ENCODE measurements at places on chromosomes 5 and 9.

DNA sequence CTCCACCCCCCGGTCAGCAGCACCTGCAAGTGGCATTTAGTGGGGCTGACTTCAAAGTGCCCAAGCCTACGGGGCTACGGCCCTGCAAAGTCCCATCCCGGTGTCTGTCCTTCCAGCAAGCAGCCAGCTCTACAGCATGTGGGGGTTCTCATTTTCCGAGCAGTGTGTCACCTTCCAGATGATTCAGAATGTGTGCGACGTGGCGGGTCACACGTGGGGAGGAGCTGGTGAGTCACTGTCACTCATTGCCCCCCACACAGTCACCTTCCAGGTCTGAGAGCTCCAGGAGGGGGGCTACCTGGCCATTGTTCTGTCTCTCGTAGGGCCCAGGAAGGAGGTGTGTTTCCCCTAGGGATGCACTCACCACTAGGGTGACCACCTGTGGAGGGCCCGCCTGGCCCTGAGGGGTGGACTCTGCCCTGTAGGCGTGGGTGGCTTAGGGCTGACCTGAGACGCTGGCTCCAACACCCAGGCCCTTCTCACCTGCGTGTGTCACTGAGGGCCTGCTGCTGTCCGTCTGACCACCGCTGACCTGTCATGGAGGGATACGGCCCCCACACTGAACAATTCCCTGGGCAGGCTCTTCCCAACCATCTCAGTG is 70.2 kb downstream of the SEMA4D start:
- peak; percentile 49 for DNase-seq

DNA sequence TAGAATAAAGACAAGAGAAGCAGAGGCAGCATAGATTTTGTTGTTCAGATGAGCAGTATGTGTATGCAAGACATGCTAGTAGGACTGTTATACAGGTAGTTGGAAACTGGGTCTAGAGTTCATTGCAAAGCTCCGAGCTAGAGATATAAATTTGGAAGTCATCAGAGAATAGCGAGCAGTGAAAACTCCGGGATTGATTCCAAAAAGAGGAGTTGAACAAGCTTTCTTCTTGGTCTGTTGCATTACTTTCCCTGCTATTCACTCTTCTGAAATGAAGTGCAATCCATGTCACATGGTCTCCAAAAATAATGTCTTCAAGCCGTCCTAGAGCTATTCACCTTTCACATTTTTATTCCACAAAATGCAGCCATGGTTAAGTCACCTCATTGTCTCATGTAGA is 67.9 kb upstream of the ZNF462 start:
- DNase-seq, result no peak

- DNase-seq, result no peak
Measured at GRCh38 chr9:108322326-108323098, 533.3 kb downstream of the ACTL7B start.

DNA sequence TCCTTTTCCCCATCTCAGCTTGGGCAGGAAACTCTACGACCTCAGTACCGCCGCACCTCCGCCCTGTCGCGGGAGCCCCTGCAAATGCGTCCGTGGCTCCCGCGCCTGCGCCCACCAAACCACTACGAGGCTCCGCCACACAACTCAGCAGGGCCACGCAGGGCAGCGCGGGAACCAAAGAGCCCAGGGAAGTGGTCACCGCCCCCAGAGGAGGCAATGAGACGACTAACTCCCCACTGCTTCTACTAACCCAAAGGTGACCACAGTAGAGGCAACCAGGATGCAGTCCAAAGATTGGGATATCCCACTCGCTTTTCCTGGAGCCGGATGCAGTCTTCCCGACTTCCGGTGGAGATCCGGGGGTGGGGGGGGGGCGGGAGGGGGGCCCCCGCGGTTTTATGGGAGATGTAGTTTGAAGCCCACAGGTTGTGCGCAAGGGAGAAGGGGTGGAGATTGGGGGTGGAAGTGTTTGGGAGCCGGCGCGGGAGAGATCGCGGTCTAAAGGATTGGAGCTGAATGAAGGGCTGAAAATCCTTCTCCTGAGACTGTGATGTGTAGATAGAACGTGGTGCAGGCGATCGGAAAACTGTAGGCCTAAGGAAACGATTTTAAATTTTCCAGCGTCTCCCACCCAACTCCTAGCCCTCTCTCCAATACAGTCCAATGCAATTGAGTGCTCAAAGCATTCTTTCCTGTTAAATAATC is at the start of gene NUDT12:
NUDT12 (minus strand) TSS at position 337 of the 705 bp plus-strand sequence. CDS start 2,541 bp downstream, outside the sequence.
- DNase-seq, result peak; percentile 51

GRCh38 chr5:55821731-55822512 is 29.2 kb upstream of the IL31RA start:
- DNase-seq, result peak; percentile 32

- no peak for DNase-seq
Measured at GRCh38 chr9:15543047-15543813, 9.6 kb upstream of the CCDC171 start.

- DNase-seq, result no peak
Measured at GRCh38 chr9:134902936-134903335, 14.8 kb downstream of the FCN1 start.

- DNase-seq, result no peak
Measured at GRCh38 chr5:149320791-149321330, 24.4 kb upstream of the GRPEL2 start.

GRCh38 chr5:34998058-34998789 is 49.5 kb downstream of the AGXT2 start:
- no peak for DNase-seq

GRCh38 chr5:9156282-9156681 is 389.6 kb downstream of the SEMA5A start:
- no peak for DNase-seq

- no peak for DNase-seq
Measured at GRCh38 chr5:39420482-39421145, 4.2 kb downstream of the DAB2 start.

GRCh38 chr5:59584858-59585846 is 308.4 kb downstream of the PDE4D start:
- DNase-seq, result no peak

- no peak for DNase-seq
Measured at GRCh38 chr5:177349362-177349647, 2.2 kb downstream of the LMAN2 start.

GRCh38 chr5:93893075-93893474 is 151.7 kb upstream of the POU5F2 start:
- DNase-seq, result no peak

GRCh38 chr9:123131993-123132392 is 98.5 kb downstream of the GPR21 start:
- no peak for DNase-seq

DNA sequence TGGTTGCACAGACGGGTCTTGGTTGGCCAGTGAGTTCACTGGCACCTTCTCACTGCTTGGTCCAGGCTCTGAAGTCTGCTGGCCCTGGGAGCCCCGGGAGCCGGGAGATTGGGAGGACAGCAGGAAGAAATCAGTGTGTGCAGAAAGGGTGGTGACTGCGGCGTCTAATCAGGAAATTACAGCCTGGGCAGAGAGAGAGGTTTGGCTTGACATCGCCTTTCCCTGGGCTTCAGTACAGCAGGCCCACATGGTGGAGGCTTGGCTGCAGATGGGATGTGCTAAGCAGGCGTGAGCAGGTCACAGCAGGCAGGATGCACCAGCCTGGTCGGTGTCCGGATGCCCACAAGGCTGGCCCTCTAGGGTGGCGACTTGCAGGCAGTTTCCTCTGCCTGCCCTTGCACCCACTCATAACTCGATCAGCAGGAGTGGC is 17.2 kb downstream of the PITX1 start:
- no peak for DNase-seq

DNA sequence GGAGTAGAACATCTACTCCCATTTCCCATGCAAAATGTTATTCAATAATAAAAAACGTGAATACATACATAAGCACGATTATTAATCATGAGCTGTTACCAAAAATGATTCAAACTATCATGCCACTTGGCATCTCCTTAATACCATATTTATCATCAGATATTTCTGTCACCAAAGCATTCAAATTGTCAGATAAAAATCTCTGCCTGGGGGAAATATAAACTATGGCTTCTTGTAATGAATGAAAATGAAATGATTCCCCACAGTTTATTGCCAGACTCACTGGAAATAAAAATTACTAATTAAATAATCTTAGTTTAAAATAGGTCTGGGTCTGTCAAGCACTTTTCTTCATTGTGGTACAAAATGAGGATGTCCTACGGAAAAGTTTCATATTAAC is 265.4 kb downstream of the EDIL3 start:
- DNase-seq, result no peak

DNA sequence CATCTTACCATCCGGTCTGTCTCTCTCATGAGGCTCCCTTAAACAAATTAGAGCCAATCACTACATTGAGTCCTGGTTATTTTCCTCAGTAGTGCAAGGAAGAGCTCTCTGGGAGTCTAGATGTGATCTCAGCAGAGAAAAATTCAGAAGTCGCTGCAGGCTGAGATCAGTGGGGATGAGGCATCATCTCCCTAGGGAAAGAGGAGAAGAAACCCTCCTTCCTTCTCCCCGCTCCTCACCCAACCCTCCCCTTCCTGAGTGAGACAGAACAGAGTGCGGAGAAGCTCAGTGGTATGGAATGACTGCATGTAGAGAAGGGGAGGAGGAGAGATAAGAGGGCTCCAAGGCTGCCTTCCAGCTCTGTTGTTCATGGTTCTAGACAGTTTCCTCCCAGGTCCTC is 80.5 kb downstream of the PAPPA start:
- DNase-seq, result no peak

GRCh38 chr9:135547756-135548736 is 2.1 kb downstream of the OBP2A start:
- no peak for DNase-seq

DNA sequence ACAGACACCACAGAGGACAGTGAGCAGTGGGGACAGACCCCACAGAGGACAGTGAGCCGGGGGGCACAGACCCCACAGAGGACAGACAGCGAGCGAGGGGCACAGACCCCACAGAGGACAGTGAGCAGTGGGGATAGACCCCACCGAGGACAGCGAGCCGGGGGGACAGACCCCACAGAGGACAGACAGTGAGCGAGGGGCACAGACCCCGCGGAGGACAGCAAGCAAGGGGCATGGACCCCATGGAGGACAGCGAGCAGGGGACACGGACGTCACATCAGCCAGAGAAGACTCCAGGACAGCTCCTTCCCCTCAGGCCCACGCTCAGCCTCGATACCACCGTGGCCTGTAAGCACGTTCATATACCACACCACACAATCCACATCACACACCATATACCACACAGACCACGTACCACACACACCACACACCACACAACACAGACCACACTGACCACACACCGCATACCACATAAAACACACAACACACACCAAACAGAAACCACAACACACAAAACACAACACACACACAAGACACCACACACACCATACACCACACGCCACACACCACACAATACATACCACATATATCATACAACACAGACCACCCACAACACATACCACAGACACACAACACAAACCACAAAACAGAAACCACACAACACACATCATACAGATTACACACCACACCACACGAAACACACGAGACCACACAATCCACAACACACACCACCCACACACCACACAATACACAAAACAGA is 5.2 kb upstream of the ZDHHC11 start:
- no peak for DNase-seq

GRCh38 chr9:113617550-113617949 is 154.0 kb downstream of the RGS3 start:
- no peak for DNase-seq

GRCh38 chr9:89720696-89721175 is 115.9 kb downstream of the GADD45G start:
- no peak for DNase-seq

GRCh38 chr9:99011161-99011709 is 67.5 kb downstream of the COL15A1 start:
- DNase-seq, result no peak

DNA sequence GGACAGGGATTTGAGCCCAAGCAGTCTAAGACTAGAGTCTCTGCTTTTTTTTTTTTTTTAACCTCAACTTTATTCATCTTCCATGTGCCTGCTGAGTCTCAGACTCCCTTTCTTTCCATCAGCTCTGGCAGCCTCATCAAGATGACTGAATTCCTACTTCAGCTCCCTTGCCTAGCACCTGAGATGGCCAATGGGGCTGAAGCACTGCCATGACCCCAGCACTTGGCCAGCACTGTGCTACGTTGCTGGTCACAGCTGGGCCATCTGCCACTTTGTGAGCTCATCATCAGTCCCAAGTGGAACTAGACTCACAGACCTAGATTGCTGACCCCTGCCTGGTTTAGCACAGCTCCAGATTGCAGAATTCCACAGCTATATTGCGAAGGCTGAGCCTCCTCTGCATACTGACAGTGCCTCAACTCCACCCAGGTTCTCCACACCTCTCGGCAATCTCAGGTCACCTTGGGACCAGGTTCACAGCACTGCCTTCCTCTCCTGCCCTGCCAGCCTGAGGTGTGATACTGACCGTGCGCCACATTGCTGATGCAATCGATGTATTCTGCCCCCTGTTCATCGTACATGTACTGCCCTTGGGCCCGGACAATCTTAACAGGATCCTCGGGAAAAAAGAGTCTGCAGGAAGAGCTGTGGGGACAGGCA is 1.6 kb downstream of the PHYKPL start:
- DNase-seq, result no peak

DNA sequence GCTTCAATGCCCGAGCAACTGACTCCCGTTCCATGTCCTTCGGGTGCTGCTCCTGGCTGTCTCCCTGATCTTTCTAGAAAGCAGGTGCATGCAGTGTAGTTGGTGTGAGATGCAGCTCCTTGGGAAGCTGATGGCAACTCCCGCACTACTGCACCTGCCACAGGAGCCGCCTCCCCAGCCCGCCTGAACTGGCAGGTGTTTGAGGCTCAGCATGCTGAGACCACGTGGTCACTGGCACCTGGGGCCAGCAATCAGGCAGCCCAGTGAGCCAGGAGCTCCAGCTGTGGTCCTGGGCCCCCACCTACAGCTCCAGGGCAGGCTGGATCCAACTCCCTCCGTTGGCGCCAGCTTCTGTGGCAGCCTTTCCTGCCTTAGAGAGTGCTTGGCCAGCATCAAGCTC is 111.5 kb downstream of the ICE1 start:
- no peak for DNase-seq

All from activated naive CD4-positive, alpha-beta T cell treated with anti-CD3 and anti-CD28 coated beads, Interleukin-2, amount 10 ng/mL, durations not matched to agents 7 days and 5 days (primary cell).